EL (cell line): ENCODE measurements at places on chromosomes 12 and 14.

- no peak for DNase-seq
These were observed 83.2 kb upstream of the SSTR1 start for GRCh38 chr14:38124506-38124905.

- DNase-seq: no peak
These were observed 53.1 kb downstream of the KIF26A start for GRCh38 chr14:104191409-104191997.

DNA sequence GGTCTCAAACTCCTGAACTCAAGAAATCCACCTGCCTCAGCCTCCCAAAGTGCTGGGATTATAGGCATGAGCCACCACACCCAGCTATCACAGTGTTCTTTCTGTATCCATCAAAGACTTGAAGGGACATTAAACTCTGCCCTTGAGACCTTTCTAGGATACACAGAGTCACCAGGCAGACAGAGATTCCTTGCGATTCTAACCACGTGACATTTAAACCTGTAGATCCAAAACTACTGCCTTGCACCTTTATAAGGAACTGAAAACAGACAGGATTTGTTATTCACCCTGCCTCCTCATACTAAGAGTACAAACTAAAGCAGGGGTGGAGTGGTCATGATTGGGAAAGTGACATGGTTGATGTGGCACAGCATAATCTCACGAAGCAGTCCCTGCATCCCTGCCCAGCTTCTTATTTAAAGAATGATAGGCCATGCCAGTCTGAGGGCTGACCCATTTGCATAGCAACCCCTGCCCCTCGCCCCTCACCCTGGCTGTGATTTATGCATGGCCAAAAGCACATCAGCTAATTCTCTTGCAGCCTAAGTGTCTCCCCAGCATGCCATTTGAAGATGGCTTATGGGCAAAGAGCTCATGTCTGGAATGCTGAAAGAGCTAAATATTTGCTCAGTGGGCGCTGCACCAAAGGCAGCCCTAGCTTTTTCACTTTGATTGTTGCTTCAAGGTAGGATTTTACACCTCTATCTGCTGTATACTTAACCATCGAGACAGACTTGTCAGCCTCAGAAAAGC is 43.2 kb upstream of the MYBPC1 start:
- no peak for DNase-seq

GRCh38 chr14:61197416-61197815 is 83.7 kb downstream of the TMEM30B start:
- no peak for DNase-seq

- DNase-seq: no peak
These were observed 13.6 kb downstream of the BCL7A start for GRCh38 chr12:122035292-122035691.

DNA sequence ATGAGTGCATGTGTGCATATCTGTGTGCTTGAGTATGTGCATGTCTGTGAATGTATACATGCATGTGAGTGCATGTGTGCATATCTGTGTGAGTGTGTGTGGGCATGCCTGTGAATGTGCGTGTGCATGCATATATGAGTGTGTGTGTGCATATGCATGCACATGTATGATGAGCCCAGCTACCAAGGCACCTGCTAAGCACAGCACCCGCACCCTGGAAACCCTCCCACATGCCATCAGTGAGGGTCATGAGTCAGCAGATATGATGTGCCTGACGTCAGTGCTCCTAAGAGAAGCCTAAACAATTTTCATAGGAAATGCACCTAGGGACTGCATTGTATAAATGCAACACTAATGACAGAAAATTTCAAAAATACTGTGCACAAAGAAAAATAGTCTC is 151.1 kb downstream of the KIF26A start:
- DNase-seq: no peak

DNA sequence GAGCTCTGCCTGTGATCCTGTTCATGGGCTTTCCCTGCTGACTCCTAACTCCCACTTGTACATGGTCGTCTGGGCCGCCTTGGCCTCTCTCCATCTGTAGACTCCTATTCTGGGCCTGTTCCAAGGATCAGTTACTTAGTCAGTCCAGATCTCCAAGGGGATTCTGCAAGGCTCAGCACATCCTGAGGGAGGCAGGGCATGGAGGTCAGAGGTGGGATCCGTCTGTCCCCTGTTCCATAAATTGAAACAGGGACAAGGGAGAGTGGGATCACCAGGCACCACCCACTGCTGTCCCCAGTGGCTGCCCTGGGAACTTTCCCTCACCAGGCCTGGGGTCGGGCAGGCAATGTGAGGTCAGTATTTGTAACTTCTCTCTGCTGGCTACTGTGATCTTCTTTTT is 43.5 kb downstream of the KCTD10 start:
- DNase-seq: no peak

GRCh38 chr14:100738269-100738691 is 11.6 kb downstream of the DLK1 start:
- no peak for DNase-seq

DNA sequence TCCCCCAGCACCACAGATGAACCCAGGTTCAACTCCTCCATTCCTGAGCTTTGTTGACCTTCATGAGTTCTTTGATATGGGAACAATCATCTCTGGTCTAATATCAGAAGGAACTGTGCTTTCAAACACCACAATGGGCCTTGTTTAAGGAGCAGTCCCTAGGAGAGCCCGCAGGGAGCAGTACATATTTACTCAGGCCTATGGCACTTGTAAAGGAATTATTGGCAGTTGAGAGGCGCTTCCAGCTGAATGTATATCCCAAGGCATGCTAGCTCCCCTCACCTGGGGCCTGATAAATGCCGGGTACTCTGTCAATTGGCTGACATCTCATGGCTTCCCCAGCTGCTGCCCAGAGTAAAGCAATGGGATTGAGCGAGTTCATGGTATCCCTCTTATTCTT is 76.2 kb downstream of the ZFP36L1 start:
- DNase-seq: no peak

DNA sequence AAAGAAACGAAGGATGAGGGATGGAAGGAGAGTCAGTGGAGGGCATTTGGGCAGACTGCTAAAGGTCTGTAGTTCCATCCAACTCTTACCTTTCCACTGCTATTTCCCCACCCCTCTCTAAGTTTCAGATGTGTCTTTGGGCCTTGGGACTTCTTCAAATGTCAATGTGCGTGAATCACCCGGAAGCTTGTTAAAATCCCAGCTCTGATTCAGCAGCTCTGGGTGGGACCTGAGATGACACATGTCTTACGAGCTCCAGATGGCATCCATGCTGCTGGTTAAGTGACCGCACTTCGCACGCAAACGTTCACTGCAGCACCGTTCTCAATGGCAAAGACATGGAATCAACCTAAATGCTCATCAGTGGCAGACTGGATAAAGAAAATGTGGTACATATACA is 309.9 kb downstream of the VRK1 start:
- no peak for DNase-seq

- DNase-seq: no peak
These were observed 2.0 kb upstream of the PIGH start for GRCh38 chr14:67602076-67602475.

DNA sequence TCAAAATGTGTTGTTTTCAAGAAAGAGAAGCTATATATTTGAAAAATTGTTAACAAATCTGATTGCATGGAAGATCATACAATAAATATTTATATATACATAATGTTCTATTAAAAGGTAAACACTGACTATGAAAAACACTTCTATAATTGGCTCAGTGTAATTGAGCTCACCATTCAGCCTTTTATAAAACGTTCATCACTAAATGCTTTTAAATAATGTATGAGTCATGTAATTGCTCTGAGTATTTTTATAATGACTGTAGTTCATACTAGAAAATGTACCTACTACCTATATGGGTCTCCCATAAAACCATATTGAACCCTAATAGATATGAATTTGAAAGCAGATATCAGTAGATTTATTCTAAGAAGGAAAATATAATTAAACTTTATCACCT is 240.4 kb upstream of the MGAT4C start:
- no peak for DNase-seq

- DNase-seq: peak; percentile 64
These were observed 69.4 kb upstream of the EVL start for GRCh38 chr14:99995700-99996356.

DNA sequence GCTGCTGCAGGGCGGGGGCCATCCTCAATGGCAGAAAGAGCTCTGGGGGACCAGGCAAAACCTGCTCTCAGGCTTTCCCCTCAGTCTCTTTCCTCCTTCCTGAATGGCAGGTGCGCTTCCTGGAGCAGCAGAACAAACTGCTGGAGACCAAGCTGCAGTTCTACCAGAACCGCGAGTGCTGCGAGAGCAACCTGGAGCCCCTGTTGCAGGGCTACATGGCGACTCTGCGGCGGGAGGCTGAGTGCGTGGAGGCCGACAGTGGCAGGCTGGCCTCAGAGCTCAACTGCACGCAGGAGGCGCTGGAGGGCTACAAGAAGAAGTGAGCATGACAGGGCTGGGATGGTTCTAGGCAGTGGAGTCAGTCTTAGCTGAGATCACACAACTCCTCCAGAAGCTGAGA is 22.9 kb upstream of the KRT83 start:
- DNase-seq: no peak

DNA sequence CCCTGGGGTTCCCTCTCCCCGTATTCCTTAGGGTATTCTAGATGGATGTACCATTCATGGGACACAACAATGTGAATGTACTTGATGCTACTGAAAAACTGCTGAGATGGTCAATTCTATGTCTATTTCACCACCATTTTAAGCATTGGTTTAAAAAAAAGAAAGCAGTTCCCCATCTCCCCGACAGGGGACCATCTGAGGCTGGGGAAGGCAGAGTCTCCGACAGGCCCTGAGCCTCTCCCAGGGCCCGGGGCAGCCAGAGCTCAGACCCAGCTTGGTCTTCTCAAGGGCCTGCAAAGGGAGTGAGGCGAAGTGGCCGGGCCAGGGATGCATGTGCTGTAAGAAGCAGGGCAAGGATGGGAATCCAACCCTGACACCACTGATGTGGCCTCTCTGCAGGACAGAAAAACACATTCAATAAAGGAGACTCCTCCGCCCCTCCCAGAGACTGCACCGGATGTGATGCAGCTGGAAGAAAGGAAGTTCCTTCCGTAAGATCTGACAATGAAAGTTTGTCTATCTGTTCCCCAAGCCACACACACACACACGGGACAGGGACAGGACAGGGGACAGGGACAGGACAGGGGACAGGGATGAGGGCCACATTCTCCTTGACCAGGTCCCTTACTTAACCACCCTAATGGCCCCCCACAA is 234.1 kb downstream of the BCL11B start:
- DNase-seq: no peak

DNA sequence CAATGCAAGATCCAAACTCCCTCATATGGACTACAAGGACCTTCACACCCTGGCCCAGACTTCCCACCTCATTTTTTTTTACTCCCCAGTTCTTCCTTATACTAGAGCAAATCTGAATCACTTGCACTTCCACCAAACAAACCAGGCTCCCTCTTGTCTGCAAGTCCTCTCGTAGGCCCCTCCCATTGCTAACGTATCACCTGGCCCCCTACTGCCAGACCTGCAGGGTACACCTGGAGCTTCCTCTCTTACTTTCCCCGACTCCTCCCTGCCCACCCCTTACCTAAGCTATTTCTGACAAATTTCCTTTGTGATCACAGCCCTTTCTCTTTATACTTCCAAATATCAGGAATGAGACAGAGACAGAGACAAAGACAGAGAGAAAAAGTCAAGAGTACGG is 463.9 kb downstream of the GALC start:
- DNase-seq: no peak

- DNase-seq: no peak
These were observed 232.0 kb upstream of the TMTC1 start for GRCh38 chr12:30015631-30016337.

DNA sequence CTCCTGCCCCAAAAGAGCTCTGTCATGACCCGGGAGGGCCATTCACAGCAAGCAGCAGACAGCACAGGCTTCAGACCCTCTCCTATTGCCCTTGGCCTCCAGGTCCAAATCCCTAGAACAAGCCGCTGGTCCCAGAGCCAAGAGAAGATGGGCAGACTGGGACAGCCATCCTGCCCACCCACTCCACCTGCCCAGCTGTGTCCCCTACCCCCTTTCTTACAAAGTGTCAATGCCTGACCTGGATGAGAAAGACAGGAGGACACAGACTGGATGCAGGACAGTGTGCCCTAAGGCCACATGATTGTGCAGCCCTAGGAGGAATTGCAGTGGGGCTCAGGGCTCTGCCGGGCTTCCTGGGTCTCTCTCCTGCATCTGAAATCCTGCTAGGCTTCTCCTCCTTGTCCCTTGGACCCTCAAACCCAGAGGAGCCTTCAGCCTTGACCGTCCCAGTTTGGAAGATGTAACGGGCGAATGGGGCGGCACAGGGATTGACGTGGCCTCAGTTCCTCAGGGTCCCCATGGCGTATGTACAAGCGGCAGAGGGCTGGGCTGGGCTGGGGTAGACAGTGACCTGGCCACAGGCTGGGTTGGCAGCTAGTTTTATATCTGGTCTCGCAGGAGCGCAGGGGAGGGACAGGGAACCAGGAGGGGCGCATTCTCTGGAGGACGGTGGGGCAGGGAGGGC is 27.1 kb upstream of the BCDIN3D start:
- DNase-seq: no peak

- no peak for DNase-seq
These were observed 71.6 kb upstream of the AVPR1A start for GRCh38 chr12:63222582-63222981.

DNA sequence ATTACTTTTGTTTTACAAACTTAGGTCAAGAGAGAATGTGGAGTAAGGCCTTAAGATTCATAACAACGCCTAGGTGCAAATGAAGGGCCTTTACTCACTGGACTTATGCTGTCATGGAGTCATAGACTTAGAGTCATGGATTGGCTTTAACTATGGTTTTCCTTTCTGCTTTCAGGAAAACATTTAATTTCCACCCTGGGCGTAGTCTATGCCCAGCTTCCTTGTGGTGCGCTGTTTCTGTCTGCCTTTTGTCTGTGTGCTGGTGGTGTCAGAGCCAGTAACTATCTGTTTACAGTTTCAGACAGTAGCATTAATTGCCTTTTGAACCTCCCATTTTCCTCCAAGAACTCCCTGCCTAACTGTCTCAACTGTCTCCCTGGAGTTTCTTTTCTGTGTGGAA is 31.8 kb upstream of the COX6A1 start:
- DNase-seq: no peak

- DNase-seq: no peak
These were observed 70.3 kb downstream of the RIMBP2 start for GRCh38 chr12:130645751-130646150.
